ENCODE measurements at places on chromosomes 6 and 20.

DNA sequence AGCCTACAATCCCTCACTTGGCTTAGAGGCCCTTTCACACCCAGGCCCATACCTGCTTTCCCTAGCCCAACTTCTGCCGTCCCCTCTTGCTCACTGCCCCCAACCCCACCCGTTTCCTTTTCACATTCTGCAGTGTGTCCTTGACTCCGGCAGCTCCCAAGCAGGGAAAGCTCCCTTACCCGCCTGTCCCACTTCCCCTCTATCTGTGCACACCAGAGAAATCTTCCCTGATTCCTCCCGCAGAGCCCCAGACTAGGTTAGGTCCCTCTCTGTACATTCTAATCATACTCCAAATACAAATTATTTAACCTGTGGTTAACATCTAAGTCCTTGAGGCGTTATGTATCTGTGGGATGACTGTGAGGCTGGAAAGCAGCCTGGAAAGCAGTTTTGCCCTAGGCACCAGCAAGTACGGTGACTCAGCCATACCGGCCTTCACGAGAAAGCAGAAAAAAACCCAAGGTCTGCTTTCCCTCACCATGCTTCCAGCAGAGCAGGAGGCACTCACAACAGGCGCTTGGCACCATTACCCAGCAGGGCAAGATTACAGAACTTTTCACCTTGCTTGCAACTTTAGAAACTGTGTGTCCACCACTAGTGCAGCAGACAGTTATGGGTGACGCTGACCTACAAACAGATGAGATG, 22.3 kb downstream of the ELOVL5 start:
- DNase-seq, result peak; percentile 66

- no peak for DNase-seq
Measured at GRCh38 chr6:112416866-112417265, 69.7 kb downstream of the RFPL4B start.

DNA sequence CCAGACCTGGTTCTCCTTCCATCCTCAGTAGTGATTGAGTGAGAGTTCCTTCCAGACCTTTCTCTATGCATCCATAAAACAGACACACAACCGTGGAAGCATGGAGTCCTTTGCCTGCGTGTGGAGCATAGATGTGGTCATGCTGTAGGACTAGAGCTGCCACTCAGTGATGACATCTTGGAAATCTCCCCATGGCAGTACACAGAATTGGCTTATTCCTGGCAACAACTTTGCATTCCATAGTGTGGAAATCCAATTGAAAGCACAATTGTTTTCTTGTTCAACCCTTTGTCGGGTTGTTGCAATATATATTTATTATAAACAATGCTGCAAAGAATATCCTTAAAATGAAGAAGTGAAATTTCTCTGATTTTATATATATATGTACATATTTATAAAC, 547.8 kb downstream of the CDH26 start:
- no peak for DNase-seq

DNA sequence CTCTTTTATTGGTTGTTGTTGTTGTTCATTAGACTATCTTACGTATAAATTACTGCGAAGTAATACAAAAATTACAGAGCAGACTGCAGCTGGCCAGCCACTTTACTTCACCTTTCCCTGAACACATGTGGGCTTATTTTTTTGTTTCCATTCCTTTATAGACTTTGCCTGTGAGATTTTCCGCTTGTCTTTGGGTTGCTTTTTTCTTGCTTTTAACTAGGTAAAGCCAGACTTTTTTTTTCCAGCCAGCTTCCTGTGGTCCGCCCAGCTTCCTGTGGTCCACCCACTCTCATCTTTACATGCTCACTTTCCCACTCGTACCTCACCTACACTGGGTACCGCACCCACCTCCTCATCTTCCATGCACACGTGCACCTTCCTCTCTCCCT, 79.0 kb downstream of the IPCEF1 start:
- DNase-seq, result no peak

DNA sequence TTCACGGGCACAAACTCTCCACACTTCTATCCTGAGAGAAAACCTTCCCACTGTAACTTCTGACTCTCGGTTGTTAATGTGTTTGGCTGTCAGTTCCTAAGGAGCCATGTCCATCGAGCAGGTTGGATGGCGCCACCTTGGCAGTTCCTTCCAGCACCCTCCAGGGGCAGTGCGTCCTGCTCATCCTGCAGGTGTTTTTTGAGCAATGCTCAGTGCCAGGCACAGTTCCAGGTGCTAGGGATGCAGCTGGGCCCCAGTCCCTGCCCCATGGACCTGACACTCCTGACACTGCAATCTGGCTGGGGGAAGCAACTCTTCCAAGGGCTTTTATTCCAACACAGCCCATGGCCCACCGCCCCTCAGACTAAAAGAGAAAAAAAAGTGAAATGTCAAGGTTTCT, 376.4 kb downstream of the PREX1 start:
- DNase-seq, result no peak

DNA sequence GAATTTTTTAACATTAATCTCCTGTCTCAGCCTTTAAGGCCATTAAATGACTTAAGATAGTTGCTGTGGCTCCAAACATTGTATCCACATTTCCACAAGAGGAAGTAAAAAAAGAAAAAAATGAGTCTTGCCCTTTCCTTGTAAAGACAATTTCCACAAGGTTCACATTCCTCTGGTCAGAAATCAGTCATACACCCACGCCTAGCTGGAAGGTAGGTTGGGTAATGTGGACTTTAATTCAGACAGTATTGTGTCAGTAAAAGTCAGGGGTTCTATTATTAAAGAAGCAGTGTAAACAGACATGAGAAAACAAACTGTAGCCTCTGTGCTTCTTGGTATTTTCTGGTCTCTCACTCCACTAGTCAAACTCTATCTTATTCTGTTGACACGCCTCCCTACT, 682.0 kb downstream of the GRIK2 start:
- DNase-seq, result no peak

GRCh38 chr6:157215717-157216116, 107.6 kb downstream of the TMEM242 start:
- DNase-seq, result no peak

DNA sequence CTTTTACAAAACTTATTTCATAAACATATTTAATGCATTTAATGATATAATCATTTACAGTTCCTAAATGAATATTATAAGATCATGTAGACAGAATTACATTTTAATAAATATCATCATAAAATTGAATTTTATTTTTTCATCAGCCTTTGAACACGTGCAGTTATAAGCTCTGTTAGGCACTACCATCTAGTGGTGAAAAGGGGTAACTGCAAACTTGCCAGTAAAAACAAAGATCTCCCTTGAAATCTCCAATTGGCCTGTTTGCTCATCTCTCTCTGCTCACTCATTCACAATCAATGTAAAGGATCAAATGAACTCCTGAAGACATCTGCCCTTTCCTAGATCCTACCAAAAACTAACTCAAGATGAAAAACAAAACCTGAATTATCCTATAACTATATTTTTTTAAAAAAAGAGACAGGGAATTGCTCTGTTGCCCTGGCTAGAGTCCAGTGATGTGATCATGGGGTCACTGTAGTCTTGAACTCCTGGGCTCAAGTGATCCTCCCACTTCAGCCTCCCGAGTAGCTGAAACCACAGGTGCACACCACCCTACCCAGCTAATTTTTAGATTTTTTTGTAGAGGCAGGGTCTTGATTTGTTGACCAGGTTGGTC, 31.7 kb downstream of the SAMHD1 start:
- peak; percentile 41 for DNase-seq

DNA sequence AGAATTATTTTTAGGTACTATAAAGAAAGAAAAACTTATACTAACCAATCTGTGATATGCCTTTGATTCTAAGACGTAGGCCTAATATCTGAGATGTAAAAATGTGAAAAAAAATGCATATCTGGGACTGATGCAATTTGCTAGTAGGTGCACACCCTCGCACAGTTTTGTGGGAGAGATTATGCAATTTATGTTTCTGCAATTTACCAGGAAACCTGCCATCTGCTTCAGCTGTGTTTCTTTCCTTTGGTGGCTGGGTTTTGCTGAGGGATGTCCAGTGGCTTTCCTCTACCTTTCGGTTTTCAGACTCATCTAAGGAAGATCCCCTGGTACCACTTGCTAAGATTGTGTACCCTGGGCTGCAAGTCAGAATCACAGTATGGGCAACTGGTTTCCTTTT, 186.9 kb downstream of the ZFP64 start:
- peak; percentile 49 for DNase-seq

GRCh38 chr6:48134246-48134645, 23.2 kb upstream of the PTCHD4 start:
- no peak for DNase-seq

DNA sequence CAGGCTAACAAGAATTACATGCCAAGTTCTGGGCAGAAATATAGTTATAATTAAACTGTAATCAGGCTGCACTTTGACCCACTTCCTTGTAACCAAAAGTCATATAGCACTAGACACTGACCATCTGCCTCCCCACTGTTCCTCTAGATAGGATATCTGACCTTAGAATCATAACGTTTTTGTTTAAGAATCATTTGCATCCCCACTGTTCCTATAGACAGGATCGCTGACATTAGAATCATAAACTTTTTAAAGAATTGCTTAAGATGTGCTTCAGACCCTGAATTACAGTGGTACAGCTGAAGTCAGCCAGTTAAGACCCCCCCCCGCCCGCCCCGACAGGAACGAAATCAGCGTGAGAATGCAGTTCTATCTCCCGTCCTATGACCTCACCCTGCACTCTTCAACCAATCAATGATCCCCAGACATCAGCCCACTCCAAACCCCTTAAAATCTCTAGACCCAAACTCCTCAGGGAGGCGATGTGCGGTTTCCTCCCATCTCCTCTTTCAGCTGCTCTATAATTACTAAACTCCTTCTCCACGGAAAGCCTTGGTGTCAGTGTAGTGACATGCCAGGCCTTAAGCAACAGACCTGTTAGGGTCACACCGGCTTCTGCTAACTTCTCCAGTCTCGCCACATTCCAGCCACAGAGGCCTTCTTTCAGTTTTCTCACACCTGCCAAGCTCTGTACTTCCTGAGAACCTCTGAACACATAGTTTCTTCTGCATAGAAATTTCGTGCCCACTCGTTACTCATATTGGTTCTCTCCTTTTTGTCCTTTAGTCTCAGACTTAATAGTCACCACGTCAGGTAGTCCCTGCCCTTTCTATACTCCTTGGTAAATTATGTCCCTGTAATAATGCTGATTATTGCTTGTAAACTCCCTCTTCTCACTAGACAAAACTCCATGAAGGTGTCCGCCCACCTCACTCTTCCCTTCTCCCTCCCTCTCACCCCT, 93.5 kb downstream of the DTNBP1 start:
- DNase-seq, result no peak

DNA sequence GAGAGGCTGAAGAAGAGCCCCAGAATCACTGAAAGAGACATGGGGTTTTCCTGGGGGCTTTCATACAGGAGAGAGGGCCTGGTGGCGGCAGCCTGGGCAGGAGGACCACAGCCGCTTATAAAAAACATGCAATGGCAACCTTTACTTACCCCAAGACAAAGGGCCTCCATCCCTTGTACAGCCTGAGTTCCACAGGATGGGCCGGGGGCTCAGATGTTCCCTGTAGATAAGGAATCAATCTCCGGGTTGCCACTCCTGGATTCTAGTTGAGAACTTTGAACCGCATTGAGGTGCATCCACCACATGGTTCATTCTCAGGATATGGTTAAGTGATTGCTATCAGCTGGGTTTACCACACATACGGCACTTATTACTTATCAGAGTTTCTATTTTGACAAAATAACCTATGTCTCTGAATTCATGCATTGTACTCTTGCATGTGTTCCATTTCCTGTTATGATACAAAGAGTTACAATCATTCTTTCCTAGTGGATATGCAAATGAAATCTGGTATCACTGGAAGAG, 677.6 kb downstream of the KIF16B start:
- DNase-seq, result no peak

- peak; percentile 15 for DNase-seq
Measured at GRCh38 chr6:96301023-96301422, 220.6 kb upstream of the UFL1 start.

GRCh38 chr6:101380897-101381630, 12.4 kb upstream of the GRIK2 start:
- peak; percentile 74 for DNase-seq

DNA sequence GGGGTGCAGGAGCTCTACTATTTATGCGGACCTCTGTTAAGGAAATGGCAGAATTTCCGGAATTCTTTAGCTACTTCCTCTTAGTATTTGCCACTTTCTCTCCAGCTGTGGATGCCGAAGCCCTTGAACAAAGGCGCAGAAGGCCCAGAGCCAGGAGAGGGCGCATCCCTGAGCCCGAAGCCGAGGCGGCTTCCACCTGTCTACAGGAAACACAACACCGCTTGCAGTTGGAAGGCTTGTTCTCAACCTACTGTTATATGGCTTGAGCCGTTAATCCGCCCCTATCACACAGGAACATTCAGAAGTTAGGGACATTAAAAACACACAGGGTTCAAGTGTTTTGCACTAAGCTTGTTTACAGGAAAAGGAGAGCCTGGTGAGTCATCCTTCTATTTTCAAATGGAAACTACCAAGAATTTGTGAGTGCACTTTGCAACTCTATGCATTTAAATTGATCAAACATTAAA, 417.1 kb downstream of the BCKDHB start:
- DNase-seq, result peak; percentile 37

GRCh38 chr6:80872951-80873308, 766.5 kb downstream of the BCKDHB start:
- DNase-seq, result peak; percentile 14

DNA sequence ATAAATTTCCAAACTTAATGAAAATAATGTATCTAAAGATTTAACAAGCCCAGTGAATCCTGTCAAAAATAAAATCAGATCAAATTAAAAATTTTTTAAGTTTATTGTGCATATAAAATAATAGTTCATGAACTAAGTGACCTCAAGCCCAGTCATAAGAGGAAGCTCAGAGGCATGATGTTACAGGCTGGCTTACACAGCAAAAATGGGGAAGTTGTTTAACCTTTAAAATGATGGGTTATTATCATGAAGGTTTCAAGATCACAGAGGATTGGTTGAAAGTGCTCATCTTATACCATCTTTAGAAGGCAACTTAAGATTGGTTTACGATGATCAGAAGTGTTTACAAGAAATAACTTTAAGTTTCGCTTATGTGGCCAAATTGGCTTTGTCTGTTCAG, 102.5 kb downstream of the PAK5 start:
- no peak for DNase-seq

GRCh38 chr6:38846844-38847243, 131.7 kb downstream of the DNAH8 start:
- no peak for DNase-seq

GRCh38 chr20:1389703-1390580, 2.9 kb downstream of the FKBP1A start:
- DNase-seq, result no peak

- no peak for DNase-seq
Measured at GRCh38 chr6:43717822-43718221, 30.2 kb upstream of the MRPS18A start.

GRCh38 chr20:48733296-48733790, 94.5 kb downstream of the PREX1 start:
- peak; percentile 2 for DNase-seq

GRCh38 chr20:21522481-21523280, 8.8 kb upstream of the NKX2-2 start:
- DNase-seq, result peak; percentile 95

- no peak for DNase-seq
Measured at GRCh38 chr20:5729348-5729747, 20.9 kb upstream of the SHLD1 start.

DNA sequence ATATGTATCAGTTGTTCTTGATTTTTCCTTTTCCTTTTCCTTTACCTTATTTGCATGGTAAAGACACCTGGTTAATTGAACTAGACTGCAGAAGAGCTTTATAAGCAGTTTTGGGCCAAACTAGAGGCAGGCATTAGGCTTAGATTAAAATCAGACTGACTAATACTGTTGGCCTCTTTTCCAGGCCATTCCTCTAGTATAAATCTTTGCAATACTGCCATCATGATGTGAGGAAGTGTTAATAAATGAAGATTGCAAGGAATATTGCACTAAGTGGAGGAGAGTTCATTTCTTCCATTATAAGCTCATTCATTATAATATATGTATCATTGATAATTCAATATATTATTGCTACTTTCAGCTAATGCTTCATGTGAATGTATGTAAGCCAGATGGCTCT, 163.8 kb downstream of the MMUT start:
- no peak for DNase-seq

Data from NCI-H69 (cell line).